Heart right ventricle (tissue), 16 donors: ENCODE measurements at places on chromosomes 5 and 9. TPM values are rescaled to one million over a fixed set of nuclear protein-coding genes. Genes with fewer than 3 reads are reported as not detected.

Gene RALGDS
- total RNA-seq = 27.5 TPM

Gene NKD2
- 1.9 TPM for total RNA-seq

Gene SAPCD2
- 0.11 TPM for total RNA-seq

Gene TMEM171
- not detected for total RNA-seq

Gene CYLC2
- not detected for total RNA-seq

Gene ZBTB5
- total RNA-seq = 6.3 TPM

Gene IFT74
- 10.7 TPM for total RNA-seq

Gene TAF11L5
- not detected for total RNA-seq

DNA sequence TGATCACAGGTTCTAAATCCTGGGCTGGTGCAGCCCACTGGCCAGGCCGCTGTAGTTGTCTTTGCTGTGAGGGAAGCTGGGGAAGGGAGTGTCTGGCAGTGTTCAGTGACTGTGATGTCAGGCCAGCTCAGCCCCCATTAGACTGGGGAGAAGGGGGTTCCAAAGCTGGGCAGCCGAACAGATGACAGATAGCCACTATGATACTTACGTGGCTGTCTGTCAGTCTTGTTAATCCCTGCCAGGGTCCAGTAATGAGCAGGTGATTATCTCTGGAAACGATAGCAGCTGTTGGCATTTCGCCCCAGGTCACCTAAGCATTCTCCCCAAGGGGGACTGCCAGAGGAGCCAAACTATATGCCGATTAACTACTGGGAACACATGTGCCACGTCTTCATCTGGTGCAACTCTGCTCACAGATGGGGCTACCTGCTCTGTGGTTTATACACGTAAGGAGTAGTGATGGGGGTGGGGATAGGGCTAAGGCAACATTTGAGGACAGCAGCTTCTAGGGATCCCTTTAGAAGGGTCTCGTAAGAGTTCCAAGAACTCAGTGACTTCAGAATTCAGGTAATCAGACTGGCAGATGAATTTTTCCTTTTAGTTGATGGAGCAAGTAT, 396.3 kb downstream of the KDM4C start:
- DNase-seq = no peak
- H3K27ac ChIP-seq = no peak overlapping the region
- no peaks in the 10 kb centered on the region for H3K27me3 ChIP-seq

DNA sequence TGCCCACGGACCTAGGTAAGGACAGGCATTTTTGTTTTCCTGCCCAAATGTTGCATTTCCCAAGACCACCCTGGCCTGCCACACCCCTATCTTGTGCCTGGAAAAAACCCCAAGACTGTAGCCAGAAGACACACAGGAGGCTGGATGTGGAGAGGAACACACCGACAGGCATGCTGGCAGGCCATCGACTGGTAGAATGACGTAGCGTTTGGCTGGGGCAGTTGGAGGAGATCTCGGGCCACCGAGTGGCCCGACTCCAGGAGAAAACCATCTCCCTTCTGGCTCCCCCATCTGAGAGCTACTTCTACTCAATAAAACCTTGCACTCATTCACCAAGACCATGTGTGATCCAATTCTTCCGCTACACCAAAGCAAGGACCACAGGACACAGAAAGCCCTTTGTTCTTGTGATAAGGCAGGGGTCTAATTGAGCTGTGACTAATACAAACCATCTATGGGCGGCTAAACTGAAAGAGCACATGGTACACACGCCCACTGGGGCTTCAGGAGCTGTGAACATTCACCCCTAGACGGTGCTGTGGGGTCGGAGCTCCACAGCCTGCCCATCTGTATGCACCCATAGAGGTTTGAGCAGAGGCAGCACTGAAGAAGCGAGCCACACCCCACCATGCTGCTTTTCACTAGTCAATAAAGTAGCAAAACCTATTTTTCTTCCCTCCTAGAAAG, 38.9 kb upstream of the N4BP3 start:
- H3K27ac ChIP-seq = no peak overlapping the region
- H3K4me3 ChIP-seq = no peak overlapping the region
- DNase-seq = no peak
- peaks cover 32% of the 10 kb centered on the region for H3K27me3 ChIP-seq
- no peaks in the 10 kb centered on the region for H3K36me3 ChIP-seq

- no peak overlapping the region for H3K4me3 ChIP-seq
- no peaks in the 10 kb centered on the region for H3K4me1 ChIP-seq
- DNase-seq = no peak
Observed at GRCh38 chr9:3200331-3200774, 325.4 kb downstream of the RFX3 start.

DNA sequence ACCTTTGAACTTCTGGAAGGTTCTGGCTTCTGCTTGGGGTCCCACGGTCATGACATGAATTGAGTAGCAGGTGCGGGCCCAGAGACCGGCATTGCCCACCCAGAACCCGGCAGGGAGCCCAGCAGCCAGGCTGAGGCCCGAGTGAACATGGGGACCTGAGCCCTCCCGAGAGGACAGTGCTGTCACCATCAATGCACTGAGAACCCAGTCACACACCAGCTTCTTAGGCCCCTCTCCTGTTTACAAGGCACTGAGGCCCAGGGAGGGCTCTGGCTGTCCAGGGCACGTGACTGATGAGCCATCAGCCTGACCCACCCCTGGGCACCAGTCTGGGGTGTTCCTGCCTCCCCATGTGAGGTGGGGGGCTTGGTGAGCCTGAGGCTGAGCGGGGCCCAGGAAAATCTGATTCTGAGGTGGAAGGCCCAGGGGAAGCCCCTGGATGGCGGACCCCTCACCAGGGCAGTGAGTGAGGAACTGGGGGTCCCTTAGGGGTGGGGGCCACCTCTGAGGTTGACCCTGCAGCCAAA, 60.3 kb upstream of the RNU6ATAC start:
- no peak overlapping the region for H3K27ac ChIP-seq
- H3K36me3 ChIP-seq = no peaks in the 10 kb centered on the region
- H3K4me3 ChIP-seq = no peak overlapping the region
- H3K4me1 ChIP-seq = no peaks in the 10 kb centered on the region
- no peak for DNase-seq

GRCh38 chr5:176360894-176361436, 599 bp downstream of the KIAA1191 start:
- H3K4me1 ChIP-seq = peaks cover 24% of the 10 kb centered on the region
- no peaks in the 10 kb centered on the region for H3K27me3 ChIP-seq
- peaks cover 27% of the 10 kb centered on the region for H3K36me3 ChIP-seq
- peak overlapping the region; percentile 65 for H3K27ac ChIP-seq
- peak overlapping the region; percentile 99 for H3K4me3 ChIP-seq

GRCh38 chr5:96007051-96007450, 45.4 kb upstream of the ELL2 start:
- no peak for DNase-seq
- no peaks in the 10 kb centered on the region for H3K36me3 ChIP-seq
- no peaks in the 10 kb centered on the region for H3K4me1 ChIP-seq
- H3K27me3 ChIP-seq = no peaks in the 10 kb centered on the region
- H3K4me3 ChIP-seq = no peak overlapping the region
- no peak overlapping the region for H3K27ac ChIP-seq

- no peak overlapping the region for H3K4me3 ChIP-seq
- H3K27me3 ChIP-seq = no peaks in the 10 kb centered on the region
- H3K4me1 ChIP-seq = no peaks in the 10 kb centered on the region
- no peak for DNase-seq
Observed at GRCh38 chr9:114878879-114879564, 51.4 kb downstream of the TNFSF8 start.

- H3K4me1 ChIP-seq = peaks cover 26% of the 10 kb centered on the region
- no peaks in the 10 kb centered on the region for H3K36me3 ChIP-seq
- H3K27ac ChIP-seq = no peak overlapping the region
- no peak for DNase-seq
- no peaks in the 10 kb centered on the region for H3K27me3 ChIP-seq
Observed at GRCh38 chr5:95619514-95620029, 315 bp upstream of the GPR150 start.
